Activated CD4-positive, alpha-beta T cell treated with anti-CD3 and anti-CD28 coated beads, Interleukin-2, amount 10 ng/mL, durations not matched to agents 7 days and 5 days (primary cell): ENCODE measurements at places on chromosomes 3 and 15. TPM values are rescaled to one million over a fixed set of nuclear protein-coding genes. Genes with fewer than 3 reads are reported as not detected.
A peak's percentile ranks its signal among the peaks of the same experiment; 100 is the strongest.

CYFIP1 gene
- 14.6 TPM for total RNA-seq

DNA sequence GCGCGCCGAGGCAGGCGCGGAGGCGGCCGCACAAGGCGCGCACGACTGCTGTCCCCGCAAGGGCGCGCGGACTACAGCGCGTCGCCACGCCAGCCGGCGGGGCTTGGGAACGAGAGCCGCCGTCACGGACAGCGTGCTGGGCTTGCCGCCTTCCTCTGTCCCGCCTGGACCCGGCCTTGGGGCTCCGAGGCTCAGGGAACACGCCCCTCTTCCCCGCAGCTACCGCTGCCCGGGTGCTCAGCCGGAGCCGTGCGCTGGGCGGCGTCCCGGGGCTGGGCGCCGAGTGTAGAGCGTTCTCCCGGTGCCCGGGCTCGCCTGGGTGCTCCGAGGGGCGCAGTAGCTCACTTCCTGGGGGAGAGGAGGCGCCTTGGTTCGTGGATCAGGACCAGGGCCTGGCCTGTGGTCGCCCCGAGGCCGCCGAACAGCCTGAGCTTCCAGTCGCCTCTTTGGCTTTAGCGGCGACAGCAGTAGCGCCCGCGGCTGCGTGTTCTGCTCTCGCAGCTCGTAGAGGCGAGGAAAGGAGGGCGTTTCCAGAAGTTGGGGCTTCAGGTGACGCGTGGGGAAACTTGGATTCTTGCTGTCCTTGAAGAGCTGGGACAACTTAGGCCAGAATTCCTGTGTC lies 226.7 kb upstream of the C2CD4B start:
- H3K36me3 ChIP-seq: no peaks in the 10 kb centered on the region
- H3K27me3 ChIP-seq: peaks cover 34% of the 10 kb centered on the region
- peaks cover 19% of the 10 kb centered on the region for H3K4me1 ChIP-seq
- peak; percentile 14 for DNase-seq
- H3K27ac ChIP-seq: no peak overlapping the region

DNA sequence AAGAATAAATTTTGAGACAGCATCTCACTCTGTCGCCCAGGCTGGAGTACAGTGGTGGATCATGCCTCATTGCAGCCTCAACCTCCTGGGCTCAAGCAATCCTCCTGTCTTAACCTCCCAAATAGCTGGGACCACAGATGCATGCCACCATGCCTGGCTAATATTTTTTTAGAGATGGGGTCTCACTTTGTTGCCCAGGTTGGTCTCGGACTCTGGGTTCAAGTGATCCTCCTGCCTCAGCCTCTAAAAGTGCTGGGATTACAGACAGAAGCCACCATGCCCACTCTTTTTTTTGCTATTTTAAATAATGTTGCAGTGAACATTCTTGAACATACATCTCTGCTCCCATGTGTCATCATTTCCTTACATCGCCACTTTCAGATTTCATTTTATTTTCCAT lies 6.8 kb upstream of the SLC51B start:
- peaks cover 5% of the 10 kb centered on the region for H3K4me1 ChIP-seq
- no peak overlapping the region for H3K27ac ChIP-seq
- H3K36me3 ChIP-seq: no peaks in the 10 kb centered on the region

DNA sequence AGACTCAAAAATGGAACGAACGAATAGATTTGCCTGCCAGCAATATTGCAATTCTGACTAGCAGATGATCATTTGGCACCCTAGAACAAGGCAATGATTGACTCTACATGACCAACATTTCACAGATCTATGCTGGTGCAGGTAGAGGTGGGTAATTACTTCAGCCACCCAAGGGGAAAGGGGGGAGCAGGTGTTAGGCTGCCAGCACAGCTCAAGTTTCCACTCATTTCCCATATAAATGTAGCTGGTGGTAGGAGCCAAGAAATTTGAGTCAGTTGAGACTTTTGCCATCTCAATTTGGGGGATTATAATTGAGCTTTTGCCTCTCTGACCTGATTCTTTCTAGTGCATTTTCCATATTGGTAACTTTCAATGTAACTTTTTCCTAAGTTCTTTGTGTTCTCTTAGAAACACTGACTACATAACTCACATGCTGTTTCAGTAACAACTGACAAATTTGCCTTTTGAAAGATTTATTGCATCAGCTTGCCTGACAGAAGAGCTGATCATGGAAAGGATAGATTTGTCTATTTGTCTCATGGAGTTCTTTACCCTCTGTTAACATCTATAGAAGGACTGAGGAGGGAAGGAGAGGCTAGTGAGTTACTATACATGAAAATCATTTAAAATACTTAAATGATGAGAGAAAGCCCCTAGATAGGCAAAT lies 902.5 kb downstream of the ZPLD1 start:
- H3K27me3 ChIP-seq: no peaks in the 10 kb centered on the region

STRA6 gene
- total RNA-seq: not detected

GRCh38 chr3:88410259-88410658 lies 260.5 kb downstream of the C3orf38 start:
- H3K27me3 ChIP-seq: no peaks in the 10 kb centered on the region
- H3K27ac ChIP-seq: peak overlapping the region; percentile 57
- H3K36me3 ChIP-seq: no peaks in the 10 kb centered on the region
- peak; percentile 35 for DNase-seq

NPAP1 gene
- not detected for total RNA-seq

- no peak overlapping the region for H3K27ac ChIP-seq
- no peaks in the 10 kb centered on the region for H3K36me3 ChIP-seq
- no peak for DNase-seq
- no peak overlapping the region for H3K4me3 ChIP-seq
- H3K27me3 ChIP-seq: peaks cover 13% of the 10 kb centered on the region
Observed at GRCh38 chr15:40936709-40937666, 7.8 kb downstream of the DLL4 start.

OSTN gene
- not detected for total RNA-seq

MORC1 gene
- not detected for total RNA-seq

GRCh38 chr3:130515755-130516154 lies 1.2 kb upstream of the COL6A6 start:
- no peaks in the 10 kb centered on the region for H3K36me3 ChIP-seq
- H3K27me3 ChIP-seq: peaks cover 46% of the 10 kb centered on the region
- H3K4me1 ChIP-seq: no peaks in the 10 kb centered on the region
- no peak overlapping the region for H3K27ac ChIP-seq
